ENCODE measurements at places on chromosomes 7 and 10.

GRCh38 chr10:103181244-103181643, 11.8 kb downstream of the NT5C2 start:
- DNase-seq, result peak; percentile 88

- no peak for DNase-seq
Observed at GRCh38 chr7:105904064-105904463, 27.7 kb upstream of the ATXN7L1 start.

DNA sequence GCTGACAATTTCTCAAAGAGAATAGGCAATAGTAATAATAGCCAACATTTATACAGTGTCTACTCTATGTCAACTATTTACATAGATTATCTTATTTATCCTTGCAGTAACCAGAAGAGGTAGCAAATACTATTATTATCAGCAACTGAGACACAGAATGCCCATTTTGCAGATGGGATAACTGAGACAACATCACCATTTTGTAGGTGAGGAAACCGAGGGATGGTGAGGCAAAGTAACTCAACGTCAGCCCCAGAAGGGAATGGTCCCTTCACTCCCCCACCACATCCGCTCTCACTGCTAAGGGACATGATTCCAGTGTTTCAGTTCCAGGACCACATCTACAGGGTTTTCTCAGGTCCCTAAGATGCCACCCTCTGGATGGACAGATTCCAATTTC, 261.2 kb upstream of the NEBL start:
- DNase-seq, result no peak

- DNase-seq, result no peak
Observed at GRCh38 chr7:9761224-9761623, 1212.4 kb upstream of the PHF14 start.

GRCh38 chr7:154371424-154371823, 319.2 kb downstream of the DPP6 start:
- no peak for DNase-seq

GRCh38 chr7:24769851-24770250, 12.6 kb upstream of the GSDME start:
- no peak for DNase-seq

DNA sequence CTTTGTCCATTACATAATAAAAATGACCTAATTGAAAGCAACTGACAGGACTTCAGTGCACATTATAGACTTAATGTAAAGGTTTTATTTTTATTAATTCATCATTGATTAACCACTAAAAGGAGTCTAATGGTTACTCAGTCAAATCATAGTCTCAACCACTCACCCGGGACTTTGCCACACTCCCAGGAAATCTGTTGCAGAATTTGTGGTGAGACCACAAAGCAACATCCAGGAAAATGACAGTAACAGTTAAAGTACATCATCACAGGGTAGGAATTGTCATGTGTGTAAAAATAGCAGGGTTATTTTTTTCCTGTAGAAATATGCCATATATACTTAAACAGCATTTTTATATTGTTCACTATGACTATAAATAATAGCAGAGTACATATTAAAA, 6.3 kb upstream of the HGF start:
- peak; percentile 85 for DNase-seq

DNA sequence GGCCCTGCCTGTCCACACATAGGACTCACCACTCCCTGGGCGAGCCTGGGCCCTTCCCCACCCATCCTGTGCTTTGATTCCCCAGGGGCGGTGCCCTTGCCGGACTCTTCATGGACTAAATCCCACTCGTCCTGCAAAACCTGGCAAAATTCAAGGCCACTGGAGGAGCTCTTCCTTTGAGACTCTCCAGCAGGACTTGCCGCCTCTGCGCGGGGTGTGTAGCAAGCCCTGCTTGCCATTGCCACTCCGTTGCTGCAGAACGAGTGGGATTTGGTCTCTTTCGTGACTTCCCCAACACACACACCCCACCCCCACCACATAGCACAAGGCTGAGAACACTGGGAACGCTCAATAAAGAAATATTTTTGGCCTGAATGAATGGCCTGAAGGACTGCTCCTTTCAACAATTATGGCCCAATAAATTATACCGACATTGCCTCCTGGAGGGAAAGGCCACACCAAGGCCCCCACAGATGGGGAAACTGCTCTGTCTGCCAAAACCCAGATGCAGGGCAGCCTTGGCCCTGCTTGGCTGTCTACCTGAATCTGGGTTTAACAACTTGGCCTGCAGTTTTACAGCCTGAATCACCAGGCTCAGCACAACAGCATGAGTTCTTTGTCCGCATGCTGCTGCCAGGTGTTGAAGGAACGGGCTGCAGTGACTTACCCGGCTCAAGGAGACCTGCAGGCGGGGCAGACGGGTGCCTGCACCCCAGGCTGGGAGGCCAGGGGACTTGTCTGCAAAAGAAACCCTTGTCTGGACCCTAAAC, 72.8 kb upstream of the KAT6B start:
- no peak for DNase-seq

- DNase-seq, result no peak
Observed at GRCh38 chr10:16673443-16673842, 143.8 kb downstream of the RSU1 start.

GRCh38 chr10:128570319-128570995, 444.2 kb upstream of the MKI67 start:
- no peak for DNase-seq

- no peak for DNase-seq
Observed at GRCh38 chr7:151080067-151080521, 515 bp downstream of the FASTK start.

GRCh38 chr7:45155941-45156340, 1.6 kb upstream of the RAMP3 start:
- no peak for DNase-seq

- DNase-seq, result peak; percentile 37
Observed at GRCh38 chr7:17640730-17641377, 299.4 kb downstream of the SNX13 start.

- DNase-seq, result peak; percentile 3
Observed at GRCh38 chr7:139505563-139505962, 17.9 kb upstream of the CLEC2L start.

GRCh38 chr10:96387161-96387560, 28.4 kb upstream of the OPALIN start:
- DNase-seq, result no peak

GRCh38 chr10:96850825-96851224, 18.7 kb downstream of the LCOR start:
- DNase-seq, result no peak

DNA sequence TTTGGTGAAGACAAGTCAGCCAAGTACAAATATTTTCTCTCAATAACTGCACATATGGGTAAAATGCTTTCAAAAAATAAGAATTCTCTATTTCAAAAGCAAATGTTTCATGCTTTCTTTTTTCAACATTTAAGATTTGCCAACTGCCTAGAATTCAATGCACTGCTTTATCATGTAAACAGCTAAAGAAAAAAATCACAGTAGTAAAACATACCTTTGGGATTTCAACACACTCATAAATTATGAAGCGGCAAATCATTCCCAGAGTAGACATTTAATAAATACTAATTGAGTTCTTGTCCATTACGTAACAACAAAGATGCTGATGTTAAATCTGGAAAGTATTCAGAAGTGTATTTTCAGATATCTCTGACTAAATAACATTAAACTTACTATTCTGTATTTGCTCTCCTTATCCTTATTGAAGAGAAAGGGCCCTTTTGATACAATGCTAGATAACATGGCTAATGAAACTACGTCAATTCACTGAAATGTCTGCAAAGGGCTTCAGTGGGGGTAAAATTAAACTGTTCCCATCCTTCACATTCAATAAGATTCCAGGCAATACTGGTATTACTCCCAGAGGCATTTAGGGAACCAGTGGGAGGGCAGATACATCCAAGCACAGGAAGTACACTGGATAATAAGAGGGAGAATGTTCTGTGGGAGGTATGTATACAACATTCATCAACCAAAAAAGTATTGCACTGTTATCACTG, 13.9 kb downstream of the NAPEPLD start:
- no peak for DNase-seq

DNA sequence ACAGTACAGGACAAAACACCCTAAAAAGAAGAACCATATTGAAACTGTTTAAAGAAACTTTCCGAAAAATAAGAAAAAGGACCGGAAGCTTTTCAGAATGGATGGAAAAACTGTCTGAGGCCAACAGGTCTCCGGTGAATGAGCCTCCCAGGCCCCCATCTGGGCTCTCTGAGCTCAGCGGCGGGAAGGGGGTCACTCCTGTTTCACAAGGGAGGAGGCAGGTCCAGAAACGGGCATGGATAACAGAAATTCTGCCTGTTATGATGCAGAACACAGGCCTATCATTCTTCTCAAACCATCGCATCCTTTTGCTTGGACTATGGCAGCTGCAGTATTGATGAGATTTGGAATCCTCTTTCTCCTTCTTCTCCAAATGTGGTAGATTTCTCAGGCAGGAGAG, 58.9 kb upstream of the SHH start:
- no peak for DNase-seq

All from AML-193 (cell line).